ENCODE measurements at places on chromosomes 2 and 18.

DNA sequence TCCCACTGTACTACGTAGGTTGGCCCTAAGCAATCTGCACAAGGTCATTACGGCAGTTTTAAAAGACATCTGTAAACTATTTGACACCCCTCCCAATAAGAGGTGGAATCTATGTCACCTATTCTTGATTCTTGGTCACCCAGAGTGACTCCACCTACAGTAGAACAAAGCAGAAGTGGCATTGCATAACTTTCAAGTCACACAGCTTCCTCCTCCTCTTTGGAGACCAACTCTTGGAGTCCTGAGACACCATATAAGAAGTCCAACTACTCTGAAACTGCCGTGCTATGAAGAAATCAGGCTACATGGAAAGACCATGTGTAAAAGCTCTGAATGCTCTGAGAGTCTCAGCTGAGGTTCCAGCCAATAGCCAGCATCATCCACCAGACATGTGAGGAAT, 253.5 kb upstream of the CDH20 start:
- DNase-seq = no peak

DNA sequence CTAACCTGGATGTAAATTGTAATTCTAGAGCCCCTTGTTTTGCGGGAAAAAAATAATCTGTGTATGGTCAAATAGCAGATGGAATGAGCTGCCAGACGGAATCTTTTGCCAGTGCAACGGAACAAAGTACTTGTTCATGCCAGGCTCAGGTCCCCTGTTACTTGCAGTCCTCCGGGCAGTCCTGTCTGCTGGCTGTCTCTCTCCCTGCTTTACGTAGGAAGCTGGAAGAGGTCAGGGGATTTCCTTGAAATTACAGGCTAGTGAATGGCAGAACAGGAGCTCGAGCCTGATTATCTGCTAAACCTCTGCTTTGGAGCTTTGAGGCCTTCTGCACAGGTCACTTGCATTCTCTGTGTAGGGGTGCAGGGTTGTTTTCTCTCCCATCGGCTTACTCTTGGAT, 54.8 kb downstream of the LRRFIP1 start:
- DNase-seq = no peak

GRCh38 chr2:5982903-5983265, 290.7 kb downstream of the SOX11 start:
- no peak for DNase-seq

- no peak for DNase-seq
These were observed 75.4 kb downstream of the NCKAP5 start for GRCh38 chr2:133492719-133493380.

- no peak for DNase-seq
These were observed 65.3 kb downstream of the MREG start for GRCh38 chr2:215948051-215948450.

DNA sequence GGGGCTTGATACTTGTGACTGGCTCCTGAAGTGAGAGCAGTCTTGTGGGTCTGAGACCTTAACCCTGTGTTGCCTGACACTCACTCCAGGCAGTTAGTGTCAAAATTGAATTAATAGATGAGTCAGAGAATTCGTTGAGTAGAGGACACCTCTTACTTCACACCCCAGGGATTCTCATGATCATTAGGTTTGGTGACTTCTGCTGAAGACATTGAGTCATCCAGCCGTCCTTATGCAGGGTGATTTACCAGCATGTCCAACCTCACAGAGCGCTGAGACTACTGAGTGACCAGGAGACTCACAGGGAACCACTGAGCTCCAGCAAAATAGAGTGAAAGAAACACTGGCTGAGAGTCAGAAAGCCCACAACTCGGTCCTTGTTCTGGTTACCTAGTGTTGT, 36.0 kb upstream of the EVA1A start:
- DNase-seq = no peak

DNA sequence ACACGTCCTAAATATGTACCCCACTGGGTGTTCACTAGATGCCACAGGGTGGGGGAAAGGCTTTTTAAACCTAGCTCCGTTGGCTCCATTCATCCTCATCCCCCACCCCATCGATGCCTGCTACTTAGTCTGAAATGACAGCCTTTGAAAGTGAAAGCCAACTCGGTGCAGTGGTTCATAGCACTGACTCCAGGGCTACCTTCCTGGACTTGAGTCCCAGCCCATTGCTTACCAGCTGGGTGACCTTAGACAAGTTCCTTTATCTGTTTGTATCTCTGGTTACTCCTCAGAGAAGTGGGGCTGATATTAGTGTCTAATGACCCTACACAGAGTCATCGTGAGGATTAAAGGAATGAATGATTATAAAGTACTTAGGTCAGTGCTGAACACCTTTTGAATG, 24.4 kb downstream of the EHD3 start:
- DNase-seq = no peak

DNA sequence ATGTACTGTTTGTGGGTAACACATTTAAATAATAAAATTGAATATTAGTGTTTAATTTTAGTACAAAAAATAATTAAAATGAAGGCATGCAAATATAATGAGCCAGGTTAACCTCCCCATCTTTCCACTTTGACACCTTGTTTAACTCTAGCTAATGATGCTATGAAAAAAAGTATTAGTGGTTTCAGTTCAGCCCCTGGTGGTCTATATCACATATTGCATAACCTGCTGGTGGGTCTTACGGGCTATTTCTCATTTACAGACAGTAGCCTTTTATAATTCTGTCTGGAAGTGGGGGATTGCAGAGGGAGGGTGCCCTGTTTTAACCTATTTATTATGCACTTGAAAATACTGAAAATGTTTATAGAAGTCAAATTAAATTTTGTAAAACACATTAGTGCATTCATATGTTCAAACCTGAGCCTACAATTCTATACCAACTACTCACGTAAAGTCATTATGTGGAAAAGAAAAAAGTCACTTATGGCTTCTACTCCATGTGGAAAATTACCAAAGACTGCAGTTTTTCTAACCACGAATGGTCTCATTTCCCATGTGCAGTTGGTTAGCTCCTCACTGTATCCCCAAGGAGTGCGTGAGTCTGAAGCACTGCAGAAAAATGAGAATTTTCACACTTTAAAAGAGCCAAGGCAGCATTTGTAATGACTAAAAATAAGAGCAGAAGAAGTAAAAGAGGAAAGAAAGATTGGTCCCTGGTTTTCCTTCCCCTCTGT, 381.0 kb downstream of the MTX2 start:
- peak; percentile 15 for DNase-seq

- no peak for DNase-seq
These were observed 460.2 kb upstream of the HS6ST1 start for GRCh38 chr2:128778843-128779242.

Measured in NCI-H1092 (cell line).